Suprapubic skin (tissue), 4 donors: ENCODE measurements at places on chromosomes 16 and 17.

- no peaks in the 10 kb centered on the region for H3K27me3 ChIP-seq
- no peaks in the 10 kb centered on the region for H3K36me3 ChIP-seq
- H3K4me3 ChIP-seq = no peak overlapping the region
- DNase-seq = no peak
Observed at GRCh38 chr17:65078441-65079160, 22.1 kb upstream of the GNA13 start.

- H3K4me1 ChIP-seq = peaks cover 32% of the 10 kb centered on the region
- no peaks in the 10 kb centered on the region for H3K36me3 ChIP-seq
- H3K4me3 ChIP-seq = no peak overlapping the region
Observed at GRCh38 chr17:73646409-73647300, 2.4 kb upstream of the SDK2 start.

- H3K27me3 ChIP-seq = no peaks in the 10 kb centered on the region
- no peaks in the 10 kb centered on the region for H3K36me3 ChIP-seq
- DNase-seq = no peak
- no peak overlapping the region for H3K27ac ChIP-seq
Observed at GRCh38 chr16:89341697-89342694, 124.5 kb downstream of the ZNF778 start.

DNA sequence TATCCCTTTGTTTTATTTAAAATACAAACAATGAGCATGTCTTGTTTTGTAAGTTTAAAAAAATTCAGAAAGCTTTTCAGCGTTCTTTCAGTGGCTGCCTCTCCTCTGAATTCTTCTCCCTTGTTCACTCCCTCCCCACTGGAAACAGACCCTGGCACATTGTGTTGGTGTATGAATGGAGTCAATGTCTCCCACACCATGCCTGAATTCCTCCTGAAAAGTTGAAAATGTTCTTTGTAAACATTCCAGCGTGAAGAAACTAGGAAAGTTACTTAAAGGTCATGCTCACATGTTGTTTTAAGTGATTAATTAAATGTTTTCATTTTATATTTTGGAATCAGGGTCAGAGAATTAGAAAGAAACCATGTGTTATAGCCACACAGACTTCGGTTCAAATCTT, 136.9 kb upstream of the DYNLRB2 start:
- H3K4me1 ChIP-seq = no peaks in the 10 kb centered on the region
- H3K27ac ChIP-seq = no peak overlapping the region
- H3K4me3 ChIP-seq = no peak overlapping the region

- H3K36me3 ChIP-seq = no peaks in the 10 kb centered on the region
- DNase-seq = no peak
- no peaks in the 10 kb centered on the region for H3K27me3 ChIP-seq
- H3K4me3 ChIP-seq = no peak overlapping the region
Observed at GRCh38 chr17:69733171-69734012, 318.9 kb downstream of the MAP2K6 start.

GRCh38 chr17:69088643-69089200, 28.0 kb upstream of the ABCA9 start:
- no peak overlapping the region for H3K27ac ChIP-seq
- H3K27me3 ChIP-seq = no peaks in the 10 kb centered on the region
- H3K4me3 ChIP-seq = no peak overlapping the region
- no peaks in the 10 kb centered on the region for H3K4me1 ChIP-seq
- H3K36me3 ChIP-seq = peaks cover 9% of the 10 kb centered on the region
- no peak for DNase-seq

GRCh38 chr17:68343976-68344375, 52.7 kb downstream of the ARSG start:
- H3K4me1 ChIP-seq = peaks cover 8% of the 10 kb centered on the region
- no peaks in the 10 kb centered on the region for H3K36me3 ChIP-seq
- no peaks in the 10 kb centered on the region for H3K27me3 ChIP-seq
- H3K27ac ChIP-seq = no peak overlapping the region
- no peak overlapping the region for H3K4me3 ChIP-seq

GRCh38 chr16:89720551-89720812, 216 bp downstream of the VPS9D1 start:
- H3K36me3 ChIP-seq = peaks cover 18% of the 10 kb centered on the region
- peak overlapping the region; percentile 97 for H3K27ac ChIP-seq
- DNase-seq = no peak
- peaks cover 46% of the 10 kb centered on the region for H3K4me1 ChIP-seq
- peak overlapping the region; percentile 96 for H3K4me3 ChIP-seq

DNA sequence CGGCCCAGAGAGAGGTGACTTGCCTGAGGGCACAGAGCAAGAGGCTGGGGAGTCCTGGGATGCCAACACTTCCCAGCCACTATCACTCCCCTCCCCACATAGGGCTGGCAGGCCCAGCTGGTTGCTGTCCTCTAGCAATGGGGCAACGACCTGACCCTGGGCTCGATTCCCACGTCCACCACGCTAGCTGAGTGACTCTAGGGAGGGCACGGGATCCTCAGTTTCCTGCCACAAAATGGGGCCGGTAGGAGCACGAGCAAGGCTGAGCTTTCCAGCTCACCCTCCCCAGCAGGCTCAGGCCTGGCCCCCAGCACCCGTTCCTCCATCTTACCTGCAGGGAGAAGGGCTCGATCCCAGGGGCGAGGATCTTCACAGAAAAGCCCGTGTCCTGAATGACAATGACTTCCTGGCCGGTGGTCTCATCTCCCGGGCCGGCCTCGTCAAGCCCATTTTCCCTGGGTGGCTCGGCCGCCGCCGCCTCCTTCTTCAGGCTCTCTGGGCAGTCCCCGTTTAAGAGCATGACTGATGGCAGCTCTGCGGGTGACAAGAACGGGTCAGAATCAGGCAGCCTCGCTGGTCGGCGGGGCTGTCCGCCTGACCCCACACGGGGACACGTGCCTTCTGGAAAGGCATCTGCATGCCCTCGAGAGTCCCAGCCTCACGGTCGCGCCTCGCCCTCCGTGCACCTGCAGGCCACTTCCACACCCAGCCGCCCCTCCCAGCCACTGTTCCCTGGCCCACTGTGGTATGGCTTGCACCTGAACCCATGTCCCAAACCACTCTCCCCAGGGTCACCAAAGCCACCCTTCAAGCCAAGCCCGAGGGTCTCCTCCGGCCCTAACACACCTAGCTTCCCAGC, 7.3 kb downstream of the CLUH start:
- peaks cover 51% of the 10 kb centered on the region for H3K36me3 ChIP-seq
- no peaks in the 10 kb centered on the region for H3K27me3 ChIP-seq

- H3K4me3 ChIP-seq = no peak overlapping the region
- H3K36me3 ChIP-seq = peaks cover 80% of the 10 kb centered on the region
- H3K4me1 ChIP-seq = peaks cover 2% of the 10 kb centered on the region
Observed at GRCh38 chr16:4685776-4686496, 7.4 kb upstream of the NUDT16L1 start.

GRCh38 chr16:87451563-87452210, 41.1 kb downstream of the ZCCHC14 start:
- no peaks in the 10 kb centered on the region for H3K4me1 ChIP-seq
- peaks cover 59% of the 10 kb centered on the region for H3K36me3 ChIP-seq
- DNase-seq = no peak
- H3K27me3 ChIP-seq = no peaks in the 10 kb centered on the region

DNA sequence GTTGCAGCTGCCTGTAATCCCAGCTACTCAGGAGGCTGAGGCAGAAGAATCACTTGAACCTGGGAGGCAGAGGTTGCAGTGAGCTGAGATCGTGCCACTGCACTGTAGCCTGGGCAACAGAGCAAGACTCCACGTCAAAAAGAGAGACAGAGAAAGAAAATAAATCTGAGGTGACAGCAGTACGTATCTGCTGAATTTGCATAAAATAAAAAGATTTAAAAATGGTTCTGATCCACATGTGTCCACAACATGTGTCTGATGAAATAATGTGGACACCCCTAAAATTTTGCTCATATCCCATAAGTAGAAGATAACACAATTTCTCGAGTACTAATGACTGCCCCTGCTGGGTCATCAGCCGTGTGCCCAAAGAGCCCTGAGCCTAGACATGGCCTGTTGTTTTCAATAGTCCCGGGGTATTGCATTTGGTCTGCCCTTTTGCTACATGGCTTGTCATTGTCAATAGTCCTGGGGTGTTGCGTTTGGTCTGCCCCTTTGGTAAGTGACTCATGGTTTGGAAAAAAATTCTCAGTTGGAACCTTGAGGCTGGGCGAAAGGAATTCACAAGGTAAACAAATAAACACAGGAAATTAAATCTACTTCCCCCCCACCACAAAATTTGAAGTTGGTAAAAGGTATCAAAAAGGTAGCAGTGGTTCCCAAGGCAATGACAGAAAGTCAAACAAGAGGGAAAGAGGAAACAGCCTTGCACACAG, 434.6 kb upstream of the MAF start:
- no peak overlapping the region for H3K27ac ChIP-seq
- no peaks in the 10 kb centered on the region for H3K36me3 ChIP-seq
- no peak overlapping the region for H3K4me3 ChIP-seq
- DNase-seq = no peak

DNA sequence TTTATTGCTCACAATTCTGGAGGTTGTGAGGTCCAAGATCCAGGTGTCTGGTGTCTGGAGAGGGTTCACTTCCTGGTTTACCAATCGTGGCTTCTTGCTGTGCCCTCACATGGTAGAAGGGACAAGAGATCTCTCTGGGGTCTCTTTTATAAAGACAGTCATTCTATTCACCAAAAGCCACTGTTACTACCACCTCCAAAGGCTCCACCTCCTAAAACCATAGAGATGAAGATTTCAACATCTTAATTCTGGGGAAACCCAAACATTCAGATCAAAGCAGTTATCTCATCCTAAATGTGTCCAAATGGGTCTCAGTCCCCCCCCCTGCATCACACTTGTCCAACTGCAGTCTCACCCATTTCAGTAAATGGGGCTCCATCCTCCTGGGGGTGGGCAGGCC, 132.9 kb upstream of the XYLT1 start:
- peaks cover 4% of the 10 kb centered on the region for H3K4me1 ChIP-seq
- H3K36me3 ChIP-seq = no peaks in the 10 kb centered on the region
- H3K27me3 ChIP-seq = peaks cover 3% of the 10 kb centered on the region
- DNase-seq = no peak

- H3K4me1 ChIP-seq = no peaks in the 10 kb centered on the region
- H3K4me3 ChIP-seq = no peak overlapping the region
- peaks cover 44% of the 10 kb centered on the region for H3K27me3 ChIP-seq
Observed at GRCh38 chr17:74671031-74671771, 41.5 kb downstream of the CD300LF start.

DNA sequence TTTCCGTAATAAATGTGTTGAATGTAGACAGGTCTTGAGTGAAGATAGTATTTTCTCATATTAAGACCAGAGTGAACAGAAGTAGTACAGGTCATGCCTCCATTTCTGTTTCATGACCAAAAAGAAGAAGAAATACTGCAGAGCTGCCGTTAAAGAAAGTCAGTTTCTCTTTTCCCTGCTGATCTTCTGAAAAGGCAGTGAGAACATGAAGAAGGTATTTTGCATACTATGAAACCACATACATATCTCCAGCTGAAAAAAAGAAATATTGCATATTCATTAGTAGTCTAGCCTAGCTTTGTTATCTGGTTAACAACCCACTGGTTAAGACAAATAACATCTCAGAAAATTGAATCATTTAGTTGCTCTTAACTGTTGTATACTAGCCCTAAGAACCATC, 138.4 kb downstream of the PHKB start:
- H3K36me3 ChIP-seq = peaks cover 19% of the 10 kb centered on the region
- H3K27ac ChIP-seq = no peak overlapping the region
- H3K4me3 ChIP-seq = no peak overlapping the region
- DNase-seq = no peak
- no peaks in the 10 kb centered on the region for H3K27me3 ChIP-seq
- H3K4me1 ChIP-seq = no peaks in the 10 kb centered on the region

DNA sequence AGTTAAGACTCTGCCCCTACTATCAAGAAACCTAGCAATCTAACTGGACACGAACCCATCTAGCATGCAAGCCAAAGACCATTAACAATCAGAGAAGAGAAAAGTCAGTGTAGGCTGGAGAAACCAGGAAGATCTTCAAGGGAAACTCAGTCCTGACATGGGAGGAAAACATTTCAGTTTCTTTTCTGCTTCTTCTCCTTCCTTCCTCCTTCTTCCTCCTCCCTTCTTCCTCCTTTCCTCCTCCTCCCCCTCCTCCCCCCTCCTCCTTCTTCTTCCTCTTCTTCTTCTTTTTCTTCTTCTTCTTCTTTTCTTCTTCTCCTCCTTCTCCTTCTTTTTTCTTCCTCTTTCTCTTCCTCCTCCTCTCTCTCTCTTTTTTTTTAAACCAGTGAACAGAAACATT, 29.6 kb upstream of the SHISA9 start:
- H3K4me3 ChIP-seq = no peak overlapping the region
- H3K27me3 ChIP-seq = peaks cover 4% of the 10 kb centered on the region
- H3K4me1 ChIP-seq = no peaks in the 10 kb centered on the region
- H3K27ac ChIP-seq = no peak overlapping the region
- H3K36me3 ChIP-seq = no peaks in the 10 kb centered on the region
- DNase-seq = no peak

- no peaks in the 10 kb centered on the region for H3K36me3 ChIP-seq
- H3K27ac ChIP-seq = peak overlapping the region; percentile 100
- H3K27me3 ChIP-seq = no peaks in the 10 kb centered on the region
- DNase-seq = peak; percentile 88
- peaks cover 35% of the 10 kb centered on the region for H3K4me1 ChIP-seq
- H3K4me3 ChIP-seq = peak overlapping the region; percentile 77
Observed at GRCh38 chr17:44222112-44222869, 2.8 kb upstream of the UBTF start.

- no peak for DNase-seq
- no peak overlapping the region for H3K4me3 ChIP-seq
- H3K27ac ChIP-seq = no peak overlapping the region
- H3K27me3 ChIP-seq = peaks cover 12% of the 10 kb centered on the region
- H3K4me1 ChIP-seq = no peaks in the 10 kb centered on the region
Observed at GRCh38 chr16:51773071-51773890, 622.2 kb upstream of the SALL1 start.

DNA sequence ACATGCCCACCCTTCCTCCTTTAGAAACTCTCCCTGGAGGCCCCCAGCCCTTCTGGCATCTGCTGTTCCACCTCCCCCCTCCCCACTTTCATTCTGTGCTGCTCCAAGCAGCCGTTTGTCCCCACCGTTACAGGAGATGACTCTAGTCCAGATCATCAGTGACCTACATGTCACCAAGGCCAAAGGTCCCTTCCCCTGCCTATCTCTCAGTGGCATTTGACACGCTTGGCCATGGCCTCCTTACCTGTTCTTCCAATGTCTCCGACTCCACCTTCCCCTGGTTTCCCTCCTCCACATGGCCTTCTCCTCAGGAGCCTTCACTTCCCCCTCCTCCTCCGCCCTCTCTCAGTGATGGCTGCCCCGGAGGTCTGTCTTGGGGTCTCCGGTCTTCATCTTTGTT, 9.4 kb downstream of the TMEM92 start:
- no peak for DNase-seq
- H3K4me1 ChIP-seq = peaks cover 5% of the 10 kb centered on the region
- H3K27me3 ChIP-seq = peaks cover 2% of the 10 kb centered on the region

- no peak for DNase-seq
- H3K4me3 ChIP-seq = no peak overlapping the region
- peak overlapping the region; percentile 45 for H3K27ac ChIP-seq
- H3K4me1 ChIP-seq = no peaks in the 10 kb centered on the region
- H3K27me3 ChIP-seq = no peaks in the 10 kb centered on the region
Observed at GRCh38 chr16:69017036-69017783, 88.2 kb upstream of the HAS3 start.
